ENCODE measurements at places on chromosomes 12 and 14.

DNA sequence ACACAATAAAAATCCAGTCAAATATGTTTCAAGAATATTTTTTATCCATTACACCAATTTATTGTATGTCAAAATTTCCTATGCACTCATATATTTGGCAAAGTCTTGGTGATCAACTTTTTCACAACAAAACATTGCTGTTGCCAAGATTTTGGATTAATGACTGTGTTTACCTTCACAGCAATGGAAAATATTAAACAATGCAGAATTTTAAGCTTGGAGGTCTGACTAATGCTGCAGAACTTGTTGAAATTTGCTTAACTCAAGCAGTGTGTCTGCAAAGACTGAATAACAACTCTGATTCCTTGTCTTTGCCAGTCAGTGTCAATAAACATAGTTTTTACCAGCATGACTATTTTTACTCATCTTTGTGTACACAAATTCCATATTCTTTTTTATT, 336.4 kb downstream of the CCER1 start:
- DNase-seq: peak; percentile 37

GRCh38 chr12:93061473-93062419, 132.7 kb upstream of the EEA1 start:
- peak; percentile 65 for DNase-seq

DNA sequence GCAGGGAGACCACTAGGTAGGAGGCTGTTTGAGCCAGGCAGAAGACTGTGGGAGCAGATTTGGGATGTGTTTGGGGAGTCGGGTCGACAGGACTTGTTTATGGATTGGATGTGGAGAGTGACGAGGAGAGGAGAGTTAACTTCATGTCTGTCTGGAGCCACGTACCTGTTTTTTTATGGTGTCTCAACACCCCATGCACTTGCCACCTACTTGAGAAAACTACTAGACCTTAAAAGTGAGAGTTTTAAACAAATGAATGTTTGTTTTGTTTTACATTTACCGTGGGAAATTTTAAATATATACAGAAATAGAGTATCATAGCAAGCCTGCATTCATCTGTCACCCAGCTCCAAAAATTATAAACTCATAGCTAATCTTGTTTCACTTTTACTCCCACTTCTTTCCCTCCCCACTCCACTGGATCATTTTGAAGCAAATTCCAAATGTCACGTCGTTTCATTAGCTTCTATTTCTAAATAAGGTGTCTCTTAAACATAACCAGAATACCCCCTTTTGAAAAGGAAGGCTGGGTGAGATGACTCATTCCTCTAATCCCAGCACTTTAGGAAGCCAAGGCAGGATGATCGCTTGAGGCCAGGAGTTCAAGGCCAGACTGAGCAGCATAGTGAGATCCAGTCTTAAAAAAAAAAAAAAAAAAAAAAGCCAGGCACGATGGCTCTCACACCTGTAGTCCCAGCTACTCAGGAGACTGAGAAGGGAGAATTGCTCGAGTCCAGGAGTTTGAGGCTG, 136.2 kb downstream of the ANO6 start:
- DNase-seq: no peak

DNA sequence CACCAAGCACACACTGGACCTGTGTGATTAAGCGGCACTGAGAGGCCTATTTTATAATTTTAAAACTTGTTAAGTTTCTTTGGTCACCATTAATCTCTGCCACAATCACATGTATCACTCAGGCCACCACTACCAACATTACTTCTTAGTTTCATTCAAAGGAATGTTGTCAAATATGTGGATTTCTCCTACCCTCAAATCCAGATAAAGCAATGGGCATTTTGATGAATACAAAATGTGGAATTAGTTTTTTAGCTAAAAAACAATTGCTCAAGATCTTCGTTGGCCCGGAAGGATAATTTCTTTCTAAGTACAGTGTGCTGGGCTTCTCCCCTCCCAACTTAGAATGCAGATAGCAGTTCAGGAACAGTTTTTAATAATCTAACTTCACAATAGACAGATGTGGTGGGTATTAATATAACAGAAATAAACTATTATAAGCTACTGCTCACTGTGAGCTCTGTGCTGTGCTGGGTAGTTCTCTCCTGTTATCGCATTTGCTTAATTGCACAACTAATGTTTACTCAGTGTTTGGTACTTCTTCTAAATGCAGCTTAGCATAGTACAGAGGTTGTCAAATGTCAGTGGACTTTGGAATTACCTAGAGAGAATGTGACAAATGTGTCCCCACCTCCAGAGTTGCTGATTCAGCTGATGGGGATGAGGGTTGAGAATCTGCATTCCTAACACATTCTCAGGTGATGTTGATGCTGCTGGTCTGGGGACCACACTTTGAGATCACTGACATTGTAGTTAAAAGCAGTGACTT, 266.7 kb upstream of the AMIGO2 start:
- DNase-seq: no peak

- no peak for DNase-seq
These were observed 1009.5 kb upstream of the TMEM132C start for GRCh38 chr12:127257366-127257935.

GRCh38 chr12:132561427-132562156, 48.8 kb downstream of the LRCOL1 start:
- DNase-seq: no peak

DNA sequence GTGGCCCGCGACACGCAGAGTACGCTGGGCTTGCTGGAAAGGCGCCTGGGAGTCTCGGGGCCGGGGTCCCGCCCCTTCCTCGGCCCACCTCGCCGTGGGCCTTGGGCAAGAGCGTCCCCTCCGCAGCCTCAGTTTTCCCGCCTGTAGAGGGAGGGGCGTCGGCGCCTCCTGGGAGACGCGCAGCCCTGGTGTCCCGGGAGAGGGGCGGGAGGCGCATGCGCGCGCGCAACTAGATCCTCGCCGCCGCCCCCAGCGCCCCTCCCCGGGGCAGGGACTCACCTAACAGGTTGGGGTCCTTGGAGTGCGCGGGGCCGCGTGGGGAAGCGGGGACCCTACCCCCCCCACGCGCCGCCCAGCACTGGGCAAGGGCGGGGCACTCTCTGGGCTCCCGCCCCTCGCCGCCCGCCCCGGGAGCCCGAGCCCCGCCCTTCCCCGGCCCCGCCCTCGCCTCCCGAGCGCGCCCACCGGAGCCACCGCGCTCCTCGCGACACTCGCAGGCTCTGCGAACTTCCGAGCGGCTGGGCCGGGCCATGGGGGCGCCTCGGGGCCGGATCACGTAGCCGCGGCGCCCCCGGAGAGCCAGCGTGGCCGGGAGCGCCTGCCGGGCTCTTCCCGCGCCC, at the start of gene KIF26A:
Gene KIF26A (plus strand): TSS at position 490 of the 620 bp plus-strand sequence. CDS start 136 bp downstream, outside the sequence.
- no peak for DNase-seq

GRCh38 chr12:92468358-92469020, 234.3 kb upstream of the PLEKHG7 start:
- DNase-seq: no peak

DNA sequence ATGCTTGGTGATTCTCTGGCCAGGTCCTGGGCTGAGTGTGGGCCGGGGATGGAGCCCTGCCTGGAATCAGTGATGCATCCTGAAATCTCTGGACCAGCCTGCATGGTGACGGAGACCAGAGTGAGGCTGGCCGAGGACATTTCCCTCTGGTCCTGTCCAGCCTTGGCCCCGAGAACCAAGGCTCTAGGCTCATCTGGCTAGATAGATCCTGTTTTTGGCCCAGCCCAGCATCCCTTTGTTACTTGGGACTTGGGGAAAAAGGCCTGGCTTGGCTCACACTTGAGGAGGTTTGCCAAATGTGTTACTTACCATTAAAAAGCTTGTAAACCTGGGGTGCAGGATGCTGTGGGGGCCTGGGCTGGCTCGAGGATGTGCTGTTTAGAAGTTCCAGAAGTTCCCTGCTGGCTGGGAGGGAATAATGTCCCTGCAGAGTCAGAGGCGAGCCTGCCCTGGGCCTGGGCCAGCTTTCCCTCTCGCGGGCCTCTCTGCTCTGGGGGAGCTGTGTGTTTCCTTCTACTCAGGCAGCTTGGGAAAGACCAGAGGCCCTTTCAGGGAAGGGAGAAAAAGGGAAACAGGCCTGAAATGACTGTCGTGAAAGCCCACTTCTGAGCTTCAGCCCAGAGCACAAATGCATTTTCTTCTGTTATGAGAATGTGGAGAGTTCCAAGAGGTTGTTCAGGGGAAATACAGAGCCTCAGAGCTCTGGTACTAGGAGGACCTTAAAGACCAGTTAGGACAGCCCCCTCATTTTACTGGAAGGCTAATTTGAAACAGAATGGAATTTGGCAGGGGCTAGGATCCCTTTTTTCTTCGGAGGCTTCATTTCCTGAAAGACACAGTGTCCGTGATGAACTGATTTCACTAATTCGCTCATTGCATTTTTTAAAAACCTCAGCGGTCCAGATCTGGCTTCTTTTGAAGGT, 47.2 kb upstream of the CTDSP2 start:
- peak; percentile 96 for DNase-seq

DNA sequence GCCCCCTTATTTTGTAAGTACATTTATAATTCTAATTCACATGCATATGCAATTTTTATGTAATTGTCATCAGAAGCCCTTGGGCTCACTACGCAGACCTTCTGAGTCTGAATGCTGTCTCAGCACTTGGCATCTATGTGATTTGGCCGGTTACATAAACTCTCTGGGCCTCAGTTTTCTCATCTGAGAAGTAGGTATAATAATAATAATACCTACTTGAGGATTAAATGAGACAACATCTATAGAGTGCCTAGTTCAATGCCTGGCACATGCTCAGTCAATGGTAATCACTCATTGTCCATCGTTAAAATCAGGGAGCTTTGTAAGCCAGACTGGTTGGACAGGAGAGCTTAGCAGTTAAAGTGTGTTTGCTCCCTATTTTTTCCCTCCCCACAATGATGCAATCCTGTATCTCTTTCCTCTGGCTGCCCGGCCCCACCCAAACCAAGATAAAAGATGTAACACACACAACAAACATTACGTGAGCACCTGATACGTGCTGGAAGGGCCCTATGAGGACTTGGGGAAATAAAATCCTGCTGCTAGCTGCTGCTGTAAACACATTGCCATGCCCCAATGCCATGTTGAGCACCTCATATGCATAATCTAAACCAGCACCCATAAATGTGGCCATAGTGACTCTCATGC, 235.0 kb downstream of the CRADD start:
- DNase-seq: no peak

DNA sequence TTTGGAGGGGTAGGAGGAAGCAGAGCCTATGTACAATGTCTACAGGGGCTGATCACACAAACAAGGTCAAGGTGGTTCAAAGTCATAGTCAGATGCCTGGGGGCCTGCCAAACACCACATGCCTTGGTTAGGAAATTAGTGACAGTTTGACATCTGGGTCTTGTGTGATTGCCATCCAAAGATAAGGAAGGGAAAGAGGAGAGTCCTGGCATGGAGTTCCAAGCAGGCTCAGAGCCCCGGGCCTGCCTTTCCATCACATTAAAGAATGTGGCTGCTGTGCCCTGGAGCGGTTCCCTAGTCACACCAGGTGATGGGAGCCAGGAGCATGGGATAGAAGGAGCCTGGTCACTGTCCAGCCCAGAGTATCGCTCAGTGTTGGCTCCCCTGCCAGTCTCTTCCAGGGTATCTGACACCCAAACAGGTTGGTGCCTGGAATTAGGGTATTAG, 53.6 kb upstream of the BCL2L14 start:
- DNase-seq: no peak
